Left ventricle myocardium inferior (tissue), 1 donor: ENCODE measurements at places on chromosomes 3 and 15. TPM values are rescaled to one million over a fixed set of nuclear protein-coding genes. Genes with fewer than 3 reads are reported as not detected.

GRCh38 chr3:19348941-19349564, 200.7 kb downstream of the KCNH8 start:
- DNase-seq: no peak
- no peaks in the 10 kb centered on the region for H3K27me3 ChIP-seq
- no peak overlapping the region for H3K27ac ChIP-seq
- no peaks in the 10 kb centered on the region for H3K36me3 ChIP-seq
- no peak overlapping the region for H3K4me3 ChIP-seq
- no peaks in the 10 kb centered on the region for H3K4me1 ChIP-seq

The MYL3 gene
- 7,440 TPM for total RNA-seq

DNA sequence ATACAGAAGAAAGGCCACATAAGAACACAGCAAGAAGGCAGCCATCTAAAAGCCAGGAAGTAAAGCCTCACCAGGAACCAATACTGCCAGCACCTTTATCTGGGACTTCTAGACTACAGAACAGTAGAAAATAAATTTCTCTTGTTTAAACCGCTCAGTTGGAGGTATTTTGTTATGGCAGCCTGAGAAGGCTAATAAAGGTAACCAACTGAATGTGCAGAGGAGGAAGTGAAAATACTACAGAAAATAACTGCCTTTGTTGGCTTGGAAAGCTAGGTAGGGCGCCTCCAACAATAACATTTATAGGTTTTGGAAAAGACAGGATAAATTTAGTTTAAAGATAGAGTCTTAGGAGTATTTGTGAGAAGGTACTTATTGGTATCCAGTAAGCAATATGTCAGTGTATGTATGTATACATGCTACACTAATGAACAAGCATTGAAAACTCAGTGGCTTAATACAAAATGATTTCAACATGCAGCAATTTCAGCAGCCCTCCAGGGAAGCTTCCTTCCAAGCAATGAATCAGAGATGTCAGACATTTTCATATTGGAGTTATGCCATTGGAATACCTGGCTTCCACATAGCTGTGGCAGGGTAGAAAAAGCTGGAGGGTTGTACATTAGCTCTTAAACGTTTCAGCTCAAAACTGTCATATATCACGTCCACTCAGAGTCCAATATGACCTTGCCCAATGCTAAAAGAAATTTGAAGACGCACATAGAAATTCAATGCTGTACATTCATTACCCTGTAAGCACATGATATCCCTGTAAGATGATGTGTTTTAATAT, 48.9 kb downstream of the ZBBX start:
- no peaks in the 10 kb centered on the region for H3K36me3 ChIP-seq
- H3K27ac ChIP-seq: no peak overlapping the region
- no peak for DNase-seq
- no peaks in the 10 kb centered on the region for H3K4me1 ChIP-seq
- H3K4me3 ChIP-seq: no peak overlapping the region
- no peaks in the 10 kb centered on the region for H3K27me3 ChIP-seq

GRCh38 chr3:146322216-146322817, 71.4 kb upstream of the PLSCR4 start:
- no peaks in the 10 kb centered on the region for H3K4me1 ChIP-seq
- H3K4me3 ChIP-seq: no peak overlapping the region
- DNase-seq: no peak
- no peak overlapping the region for H3K27ac ChIP-seq
- H3K36me3 ChIP-seq: no peaks in the 10 kb centered on the region

The SLC28A2 gene
- total RNA-seq: not detected

DNA sequence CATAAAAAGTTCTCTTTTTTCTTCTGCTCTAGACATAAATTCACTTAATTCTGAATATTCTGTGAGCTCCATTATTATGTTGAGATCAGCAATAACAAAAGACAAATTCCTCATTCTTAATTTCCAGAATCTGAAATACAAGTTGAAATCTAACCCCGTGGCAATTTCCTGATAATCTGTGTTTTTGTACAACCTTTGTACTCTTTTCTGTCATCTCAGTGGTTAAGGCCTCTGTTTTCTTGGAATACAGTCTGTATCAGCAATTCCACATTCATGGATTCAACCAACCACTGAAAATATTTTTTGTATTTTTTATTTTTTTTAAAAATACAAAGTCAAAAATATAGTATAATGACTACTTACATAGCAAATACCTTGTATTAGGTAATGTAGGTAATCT, 8.7 kb downstream of the CCR8 start:
- no peak overlapping the region for H3K4me3 ChIP-seq
- no peak for DNase-seq
- peaks cover 15% of the 10 kb centered on the region for H3K27me3 ChIP-seq
- H3K4me1 ChIP-seq: no peaks in the 10 kb centered on the region
- H3K36me3 ChIP-seq: no peaks in the 10 kb centered on the region
- H3K27ac ChIP-seq: no peak overlapping the region

The SERINC4 gene
- total RNA-seq: 0.44 TPM

- H3K36me3 ChIP-seq: no peaks in the 10 kb centered on the region
- H3K27ac ChIP-seq: peak overlapping the region; percentile 45
- no peak overlapping the region for H3K4me3 ChIP-seq
- no peaks in the 10 kb centered on the region for H3K27me3 ChIP-seq
- DNase-seq: peak; percentile 67
These were observed 28.1 kb upstream of the CNBP start for GRCh38 chr3:129211772-129212171.

The CYP19A1 gene
- total RNA-seq: 0.60 TPM

DNA sequence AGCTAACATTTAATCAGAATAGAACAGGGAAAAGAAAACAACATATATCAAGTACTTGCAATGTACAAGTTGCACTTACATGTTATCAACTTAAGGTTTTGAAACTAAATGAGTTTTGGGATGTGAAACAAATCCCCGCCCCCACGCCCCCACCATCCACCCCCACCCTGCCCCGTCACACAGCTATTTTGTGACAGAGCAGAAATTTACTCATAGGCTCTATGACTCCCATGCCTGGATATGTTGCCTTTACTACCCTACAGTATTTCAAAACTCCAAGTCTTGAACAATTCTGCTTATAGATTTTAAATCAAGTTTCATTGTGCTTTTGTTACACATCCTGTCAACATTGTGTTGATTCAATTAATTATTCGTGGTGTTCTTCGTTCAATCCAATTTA, 18.1 kb upstream of the IL1RAP start:
- peaks cover 44% of the 10 kb centered on the region for H3K4me1 ChIP-seq
- H3K27ac ChIP-seq: peak overlapping the region; percentile 85
- DNase-seq: no peak
- no peak overlapping the region for H3K4me3 ChIP-seq
- no peaks in the 10 kb centered on the region for H3K27me3 ChIP-seq
- no peaks in the 10 kb centered on the region for H3K36me3 ChIP-seq

The XCR1 gene
- total RNA-seq: not detected

GRCh38 chr3:60366486-60366885, 884.8 kb downstream of the FHIT start:
- no peak overlapping the region for H3K4me3 ChIP-seq
- H3K4me1 ChIP-seq: no peaks in the 10 kb centered on the region
- H3K36me3 ChIP-seq: no peaks in the 10 kb centered on the region
- H3K27me3 ChIP-seq: no peaks in the 10 kb centered on the region
- no peak for DNase-seq

- no peak for DNase-seq
- H3K4me1 ChIP-seq: peaks cover 33% of the 10 kb centered on the region
- no peaks in the 10 kb centered on the region for H3K27me3 ChIP-seq
- H3K36me3 ChIP-seq: no peaks in the 10 kb centered on the region
- H3K27ac ChIP-seq: no peak overlapping the region
These were observed 56.6 kb downstream of the BBX start for GRCh38 chr3:107579371-107579770.

The MON1A gene
- 8.4 TPM for total RNA-seq
